Activated naive CD4-positive, alpha-beta T cell treated with Interleukin-2 at 50 U/mL for 16 hours (primary cell): ENCODE measurements at places on chromosomes 2 and 18.

- DNase-seq, result no peak
Measured at GRCh38 chr2:12596771-12597170, 120.0 kb upstream of the TRIB2 start.

- DNase-seq, result no peak
Measured at GRCh38 chr2:189411860-189412259, 29.4 kb upstream of the WDR75 start.

GRCh38 chr2:145021962-145022665 is 502.2 kb upstream of the ZEB2 start:
- DNase-seq, result no peak

- DNase-seq, result no peak
Measured at GRCh38 chr18:67540559-67540958, 24.0 kb upstream of the DSEL start.

DNA sequence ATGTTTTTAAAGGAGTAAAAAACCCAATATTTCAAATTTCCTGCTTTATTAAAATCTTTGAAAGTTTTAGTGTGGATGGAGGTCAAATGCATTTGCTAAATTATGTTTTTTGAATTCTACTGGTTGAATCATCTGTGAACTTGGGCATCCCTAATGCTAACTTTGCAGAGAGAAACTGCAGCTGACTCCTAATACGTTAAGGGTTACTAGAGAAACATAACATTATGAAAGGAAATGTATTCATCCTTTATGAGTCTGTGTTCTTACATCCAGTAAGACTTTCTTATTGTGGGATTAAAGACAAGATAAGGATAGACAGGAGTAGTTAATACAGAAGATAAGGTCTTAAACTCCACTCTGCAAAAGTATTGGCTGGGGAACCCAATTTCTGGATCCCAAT is 140.6 kb downstream of the FAM124B start:
- no peak for DNase-seq

- no peak for DNase-seq
Measured at GRCh38 chr2:142944264-142944663, 66.8 kb downstream of the KYNU start.

DNA sequence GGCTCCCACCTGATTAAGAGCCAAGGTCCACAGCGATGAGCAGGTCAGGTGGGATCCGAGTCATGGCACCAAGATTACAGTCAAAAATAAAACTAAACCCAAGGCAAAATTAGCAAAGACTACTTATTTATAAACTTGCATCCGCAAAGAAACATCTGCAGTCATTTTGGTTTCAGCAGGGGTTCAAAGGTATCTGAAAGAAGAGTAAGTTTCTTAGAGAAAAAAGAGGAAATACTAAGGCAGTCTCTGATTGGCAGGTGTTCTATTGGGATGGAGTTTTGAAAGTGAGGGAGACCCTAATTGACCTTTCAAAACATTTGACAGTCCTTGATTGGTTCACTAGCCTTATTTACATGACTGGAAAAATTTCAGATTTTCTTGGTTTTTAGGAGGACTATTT is 11.0 kb upstream of the PLB1 start:
- DNase-seq, result no peak

DNA sequence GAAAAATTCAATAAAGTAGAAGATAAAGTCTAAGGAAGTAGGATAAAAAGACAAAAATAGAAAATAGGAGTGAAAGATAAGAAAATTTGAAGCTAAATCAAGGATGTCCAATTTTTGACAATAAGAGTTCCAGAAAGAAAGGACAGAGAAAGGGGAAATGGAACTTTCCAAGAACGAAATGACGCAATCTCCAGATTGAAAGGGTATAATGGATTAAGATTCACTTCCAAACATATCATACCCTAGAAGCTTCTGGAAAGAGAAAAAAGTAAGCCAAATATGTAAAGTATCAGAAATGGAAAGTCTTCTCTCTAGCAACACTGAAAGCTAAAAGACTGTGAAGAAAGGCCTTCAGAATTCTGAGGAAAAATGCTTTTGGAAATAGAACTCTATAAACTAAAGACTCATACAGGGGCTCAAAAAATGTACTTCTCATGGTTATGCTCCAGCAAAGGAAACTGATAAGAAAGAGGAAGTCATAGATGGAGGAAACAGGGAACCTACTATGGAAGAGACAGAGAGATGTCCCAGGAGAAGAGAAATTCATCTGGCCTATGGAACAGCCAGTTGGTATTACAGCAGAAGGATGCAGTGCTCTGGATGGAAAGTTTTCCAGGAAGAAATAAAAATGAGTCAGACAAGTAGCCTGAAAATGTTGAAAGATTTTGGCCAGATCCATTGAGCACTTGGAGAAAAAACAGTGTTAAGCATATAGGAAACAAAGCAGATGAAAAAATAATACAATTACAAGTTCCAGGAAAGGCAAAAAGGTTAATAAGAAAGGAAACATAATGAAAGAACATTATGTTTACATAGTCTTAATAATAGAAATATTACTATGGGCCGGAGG is 20.1 kb downstream of the CASP8 start:
- DNase-seq, result no peak

- DNase-seq, result no peak
Measured at GRCh38 chr2:78978340-78978739, 47.2 kb upstream of the REG3G start.
